Lower leg skin (tissue), 4 donors: ENCODE measurements at places on chromosomes 2 and 18. TPM values are rescaled to one million over a fixed set of nuclear protein-coding genes. Genes with fewer than 3 reads are reported as not detected.

Gene DES
- total RNA-seq = 38.8 TPM

Gene REG3G
- total RNA-seq = not detected

- DNase-seq = no peak
Measured at GRCh38 chr2:16952368-16952767, 286.7 kb upstream of the CYRIA start.

- no peak for DNase-seq
Measured at GRCh38 chr2:205148755-205149154, 533.5 kb upstream of the NRP2 start.

- DNase-seq = no peak
Measured at GRCh38 chr2:201267278-201268030, 7.1 kb downstream of the CASP8 start.

DNA sequence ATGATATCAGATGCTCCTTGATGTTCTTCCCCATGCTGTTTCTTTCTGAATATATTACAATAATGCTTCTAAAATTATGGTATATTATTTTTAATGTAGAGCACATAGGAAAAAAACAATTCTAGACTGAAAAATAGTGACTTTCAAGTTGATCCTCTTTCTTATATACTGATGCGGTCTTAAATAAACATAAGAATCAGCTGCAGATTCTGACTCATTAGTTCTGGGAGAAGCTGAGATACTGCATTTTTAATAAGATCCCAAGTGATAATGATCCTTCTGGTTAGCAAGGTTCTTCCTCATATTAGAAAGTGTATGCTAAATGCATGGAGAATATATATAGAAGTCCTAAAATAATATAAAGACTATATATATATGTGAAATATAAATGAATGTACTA, 124.9 kb downstream of the XIRP2 start:
- DNase-seq = no peak

GRCh38 chr18:26017929-26018328, 72.5 kb downstream of the SS18 start:
- no peak for DNase-seq

DNA sequence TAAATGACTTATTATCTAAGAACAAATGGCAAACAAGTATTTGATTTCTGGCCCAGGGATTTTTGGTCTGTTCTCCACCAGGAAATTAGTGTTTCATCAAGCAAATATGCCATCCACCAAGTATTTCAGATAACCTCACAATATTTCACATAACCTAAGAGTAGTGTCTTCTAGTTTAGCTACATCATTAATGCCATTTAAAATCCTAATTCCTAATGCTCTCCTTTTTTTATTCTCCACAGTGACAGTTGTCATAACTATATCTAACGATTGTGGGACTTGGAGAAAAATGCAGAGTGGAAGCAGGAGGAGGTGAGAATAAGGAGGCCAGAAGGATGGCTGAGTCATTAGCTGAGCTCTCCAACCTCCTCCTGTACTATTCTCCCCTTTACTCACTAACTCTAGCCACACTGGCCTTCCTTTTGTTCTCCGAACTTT, 58.5 kb upstream of the CTLA4 start:
- no peak for DNase-seq

GRCh38 chr2:37982147-37982582, 57.1 kb downstream of the RMDN2 start:
- peak; percentile 68 for DNase-seq
